CD4-positive, CD25-positive, alpha-beta regulatory T cell (primary cell): ENCODE measurements at places on chromosomes 4 and X.

DNA sequence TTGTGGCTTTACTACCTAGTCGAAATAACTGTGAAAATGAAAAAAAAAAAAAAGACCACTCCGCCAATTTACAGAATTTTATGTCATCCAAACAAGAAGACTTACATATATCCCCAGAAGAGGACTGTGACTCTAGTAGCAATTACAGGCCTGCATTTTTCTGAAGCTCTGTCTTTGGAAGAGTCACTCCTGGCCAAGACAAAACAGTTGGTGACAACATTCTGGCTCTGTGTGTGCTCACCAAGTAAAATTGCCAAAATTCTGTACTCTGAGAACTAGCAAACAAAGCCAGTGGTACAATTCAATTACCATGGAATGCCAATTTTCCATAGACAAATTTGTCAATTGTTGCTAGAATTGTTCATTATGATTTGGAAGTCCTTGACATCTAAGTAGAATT, 311.1 kb downstream of the PDGFC start:
- DNase-seq: no peak

DNA sequence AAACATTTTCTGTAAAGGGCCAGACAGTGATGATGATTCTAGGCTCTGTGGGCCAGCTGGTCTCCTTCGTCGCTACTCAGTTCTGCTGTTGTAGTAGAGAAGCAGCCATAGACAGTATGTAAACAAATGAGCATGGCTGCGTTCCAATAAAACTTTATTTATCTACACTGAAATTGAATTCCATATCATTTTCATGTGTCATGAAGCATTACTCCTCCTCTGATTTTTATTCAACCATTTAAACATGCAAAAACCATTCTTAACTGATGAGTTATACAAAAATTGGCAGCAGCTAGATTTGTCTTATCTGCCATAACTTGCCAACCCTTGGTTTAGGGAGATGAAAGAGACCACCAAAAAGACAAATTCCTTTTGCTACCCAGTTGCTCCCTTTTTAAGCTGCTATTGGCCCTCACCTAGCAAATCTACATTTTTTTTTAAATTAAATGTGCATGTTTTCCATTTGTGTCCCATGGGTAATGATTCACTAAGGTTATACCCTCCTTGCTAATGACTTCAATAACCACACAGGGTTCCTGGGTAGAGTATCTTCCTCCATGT, 309.9 kb downstream of the DHX15 start:
- DNase-seq: no peak

- no peak for DNase-seq
These were observed 93.5 kb upstream of the DDX3X start for GRCh38 chrX:41240509-41240908.

- DNase-seq: no peak
These were observed 556.4 kb upstream of the SMIM31 start for GRCh38 chr4:164197556-164197955.

DNA sequence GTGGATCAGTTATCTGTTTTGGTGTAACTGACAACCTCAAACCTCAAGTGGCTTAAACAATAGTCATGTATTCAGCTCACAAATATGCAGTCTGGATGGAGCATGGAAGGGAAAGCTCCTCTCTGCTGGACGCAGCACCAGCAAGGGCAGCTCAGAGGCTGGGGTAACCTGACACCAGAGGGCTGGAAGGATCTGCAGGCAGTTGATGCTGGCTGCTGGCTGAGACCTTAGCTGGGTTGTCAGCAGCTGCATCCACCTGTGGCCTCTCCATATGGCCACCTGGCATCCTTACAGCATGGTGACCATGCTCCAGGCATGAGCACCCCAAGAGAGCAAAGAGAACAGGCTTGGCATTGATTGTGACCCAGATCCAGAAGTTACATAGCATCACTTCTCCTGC, 46.7 kb downstream of the ENPP6 start:
- no peak for DNase-seq

DNA sequence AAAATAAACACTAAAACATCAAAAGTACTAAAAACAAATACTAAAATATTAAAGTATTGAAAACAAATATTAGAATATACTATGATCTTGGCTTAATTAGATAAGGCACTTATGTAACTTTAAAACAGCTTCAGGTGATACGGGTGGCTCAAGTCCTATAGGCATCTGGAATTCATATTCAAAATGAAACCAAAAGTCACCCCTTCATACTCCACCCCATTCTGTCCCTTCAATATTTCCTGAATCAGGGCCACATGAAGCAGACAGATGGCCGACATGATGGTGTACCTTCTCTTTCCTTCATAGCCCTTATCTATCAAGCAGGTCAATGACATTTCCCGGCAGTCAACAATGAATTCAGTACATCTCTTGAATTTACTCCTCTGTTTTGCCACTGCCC, 71.9 kb upstream of the MAGEB10 start:
- no peak for DNase-seq

- DNase-seq: no peak
These were observed 222.3 kb upstream of the AGTR2 start for GRCh38 chrX:115948018-115948923.

GRCh38 chr4:38426532-38426931, 237.5 kb upstream of the KLF3 start:
- no peak for DNase-seq

GRCh38 chr4:89752932-89753598, 83.9 kb downstream of the SNCA start:
- no peak for DNase-seq

DNA sequence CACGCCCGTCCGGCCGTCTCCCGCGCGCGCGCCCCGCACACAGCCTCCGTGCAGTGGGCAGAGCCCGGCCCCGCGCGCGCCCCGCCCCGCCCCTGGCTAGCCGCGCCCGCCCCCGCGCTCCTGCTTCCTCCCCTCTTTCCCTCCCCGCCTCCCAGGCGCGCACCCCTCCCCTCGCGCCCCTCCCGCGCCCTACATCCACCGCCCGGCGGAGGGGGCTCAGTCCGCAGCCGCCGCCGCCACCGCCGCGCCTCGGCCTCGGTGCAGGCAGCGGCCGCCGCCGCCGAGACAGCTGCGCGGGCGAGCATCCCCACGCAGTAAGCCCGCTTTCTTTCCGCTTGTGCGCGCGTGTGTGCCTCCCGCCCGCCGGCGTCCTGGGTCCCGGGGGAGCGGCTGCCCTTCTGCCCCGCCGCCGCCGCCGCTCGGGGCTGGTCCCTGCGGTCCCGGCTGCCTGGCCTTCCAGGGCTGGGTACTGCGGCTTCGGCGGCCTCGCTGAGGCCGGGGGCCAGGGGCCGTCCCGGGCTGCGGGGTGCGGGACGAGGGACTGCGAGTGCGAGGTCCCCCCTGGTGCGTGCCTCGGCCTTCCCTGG, at the start of gene FHL1:
FHL1 (plus strand) TSS at position 219 of the 587 bp plus-strand sequence.
- DNase-seq: peak; percentile 44

- no peak for DNase-seq
These were observed 167.2 kb downstream of the STK32B start for GRCh38 chr4:5218376-5219069.

- DNase-seq: no peak
These were observed 882.9 kb downstream of the RPA4 start for GRCh38 chrX:97766501-97767095.

GRCh38 chrX:28586981-28587551, at the start of gene IL1RAPL1:
Gene IL1RAPL1 (plus strand): TSS chrX:28587446.
- DNase-seq: no peak

DNA sequence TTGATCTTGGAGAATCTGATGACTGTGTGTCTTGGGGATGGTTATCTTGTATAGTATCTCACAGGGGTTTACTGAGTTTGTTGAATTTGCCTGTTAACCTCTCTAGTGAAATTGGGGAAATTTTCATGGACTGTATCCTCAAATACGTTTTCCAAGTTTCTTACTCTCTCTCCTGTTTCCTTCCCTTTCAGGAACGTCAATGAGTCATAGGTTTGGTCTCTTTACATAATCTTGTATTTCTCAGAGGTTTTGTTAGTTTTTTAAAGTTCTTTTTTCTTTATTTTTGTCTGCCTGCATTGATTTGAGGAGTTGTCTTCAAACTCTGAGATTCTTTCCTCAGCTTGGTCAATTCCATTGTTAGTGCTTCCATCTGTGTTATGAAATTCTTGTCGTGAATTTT, 227.7 kb upstream of the GPRIN3 start:
- DNase-seq: no peak

DNA sequence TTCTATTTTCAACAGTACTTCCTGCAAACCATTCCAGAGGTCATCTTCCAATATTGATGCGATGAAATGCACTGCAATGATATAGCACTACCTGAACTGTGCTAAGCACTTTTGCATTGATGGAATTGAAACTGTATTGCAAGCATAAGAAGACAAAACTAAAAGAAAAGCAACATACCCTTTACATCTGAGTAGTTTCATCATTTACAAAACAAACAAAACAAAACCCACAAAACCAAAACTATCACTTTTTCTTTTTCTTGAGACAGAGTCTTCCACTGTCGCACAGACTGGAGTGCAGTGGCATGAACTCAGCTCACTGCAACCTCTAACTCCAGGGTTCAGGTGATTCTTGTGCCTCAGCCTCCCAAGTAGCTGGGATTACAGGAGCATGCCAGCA, 120.1 kb upstream of the NAP1L5 start:
- DNase-seq: no peak

- no peak for DNase-seq
These were observed 28.1 kb upstream of the RASGEF1B start for GRCh38 chr4:81499840-81500239.

DNA sequence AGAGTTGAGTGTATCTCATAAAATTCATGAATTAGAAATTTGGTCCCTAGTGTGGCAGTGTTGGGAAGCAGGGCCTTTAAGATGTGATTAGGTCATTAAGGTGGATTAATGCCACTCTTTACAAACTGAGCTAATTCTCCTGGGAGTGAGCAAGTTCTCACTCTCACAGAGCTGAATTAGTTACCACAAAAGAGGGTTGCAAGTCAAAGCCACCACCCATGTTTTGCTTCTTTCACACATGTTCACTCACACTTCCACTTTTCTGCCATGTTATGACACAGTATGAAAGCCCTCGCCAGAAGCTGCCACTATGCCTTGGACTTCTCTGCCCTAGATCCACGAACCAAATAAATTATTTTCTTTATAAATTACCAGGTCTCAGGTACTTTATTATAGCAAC, 332.1 kb downstream of the ARAP2 start:
- DNase-seq: no peak

DNA sequence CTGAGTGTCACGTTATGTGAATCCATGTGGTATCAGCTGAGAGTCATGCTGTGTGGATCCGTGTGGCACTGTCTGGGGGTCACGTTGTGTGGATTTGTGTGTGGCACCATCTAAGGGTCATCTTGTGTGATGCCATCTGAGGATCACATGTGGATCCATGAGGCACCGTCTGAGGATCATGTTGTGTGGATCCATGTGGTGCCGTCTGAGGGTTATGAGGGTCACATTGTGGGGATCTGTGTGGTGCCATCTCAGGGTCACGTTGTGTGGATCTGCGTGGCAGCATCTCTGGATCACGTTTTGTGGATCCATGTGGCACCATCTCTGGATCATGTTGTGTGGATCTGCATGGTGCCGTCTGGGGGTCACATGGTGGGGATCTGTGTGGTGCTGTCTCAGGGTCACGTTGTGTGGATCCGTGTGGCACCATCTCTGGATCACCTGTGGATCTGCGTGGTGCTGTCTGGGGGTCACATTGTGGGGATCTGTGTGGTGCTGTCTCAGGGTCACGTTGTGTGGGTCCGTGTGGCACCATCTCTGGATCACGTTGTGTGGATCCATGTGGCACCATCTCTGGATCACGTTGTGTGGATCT, 6.9 kb downstream of the PDE6B start:
- no peak for DNase-seq

- DNase-seq: no peak
These were observed 147.2 kb downstream of the SPATA18 start for GRCh38 chr4:52198294-52198693.

DNA sequence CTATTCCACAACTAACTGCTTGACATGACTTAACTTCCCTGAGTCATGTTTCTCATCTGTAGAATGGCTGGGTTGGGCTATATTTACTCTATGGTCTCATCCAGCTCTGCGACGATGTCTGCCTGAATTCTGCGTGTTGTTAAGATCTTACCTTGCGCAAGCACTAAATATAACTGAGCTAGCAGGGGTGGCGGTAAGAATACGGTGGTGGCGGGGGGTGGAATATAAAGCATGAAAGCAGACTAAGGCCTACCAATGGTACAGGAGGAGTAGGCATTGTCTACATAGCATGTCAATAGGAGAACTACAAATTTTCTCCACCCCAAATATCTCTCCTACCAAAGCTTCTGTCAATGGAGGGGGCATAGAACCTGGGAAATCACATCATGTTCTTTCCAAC, 45.7 kb upstream of the DCLK2 start:
- no peak for DNase-seq

DNA sequence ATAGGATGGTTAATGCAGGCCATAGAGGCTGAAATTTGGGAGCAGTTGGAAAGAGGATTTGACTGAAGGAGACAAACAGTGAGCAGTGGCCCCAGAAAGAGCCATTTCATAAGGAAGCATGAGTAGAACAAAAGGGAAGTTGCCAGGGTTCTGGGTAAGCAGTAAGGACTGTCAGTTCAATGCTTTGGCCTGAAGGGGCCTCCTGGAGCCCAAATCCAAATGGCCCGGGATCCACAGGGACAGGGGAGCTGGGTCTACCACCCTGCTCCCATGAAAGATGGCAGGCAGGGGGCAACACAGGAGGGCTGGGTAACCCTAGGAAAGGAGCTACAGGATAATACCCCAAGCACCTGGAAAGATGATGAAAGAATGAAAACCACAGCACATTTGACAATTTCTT, 4.1 kb upstream of the INTS6L start:
- no peak for DNase-seq

DNA sequence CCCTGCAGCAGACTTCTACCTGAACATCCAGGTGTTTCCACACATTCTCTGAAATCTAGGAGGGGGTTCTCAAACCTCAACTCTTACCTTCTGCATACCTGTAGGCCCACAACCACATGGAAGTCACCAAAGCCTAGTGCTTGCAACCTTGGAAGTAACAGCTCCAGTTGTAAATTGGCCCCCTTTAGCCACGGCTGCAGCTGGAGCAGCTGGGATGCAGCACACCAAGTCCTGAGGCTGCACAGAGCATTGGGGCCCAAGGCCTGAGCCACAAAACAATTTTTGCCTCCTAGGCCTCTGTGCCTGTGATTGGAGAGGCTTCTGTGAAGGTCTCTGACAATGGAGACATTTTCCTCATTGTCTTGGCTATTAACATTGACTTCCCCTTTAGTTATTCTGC, 772.4 kb upstream of the INTU start:
- DNase-seq: no peak

- no peak for DNase-seq
These were observed 295.4 kb upstream of the KLF3 start for GRCh38 chr4:38368613-38369012.

- no peak for DNase-seq
These were observed 15.5 kb downstream of the NAT8L start for GRCh38 chr4:2074588-2074987.
